ENCODE measurements at places on chromosomes 13 and 19. TPM values are rescaled to one million over a fixed set of nuclear protein-coding genes. Genes with fewer than 3 reads are reported as not detected.

The ZNF536 gene
- 8.9 TPM for total RNA-seq

The ZNF790 gene
- total RNA-seq: 7.0 TPM

The ZNF610 gene
- 2.6 TPM for total RNA-seq

The DMKN gene
- total RNA-seq: 456 TPM

The MBD3L2 gene
- not detected for total RNA-seq

The ADGRE3 gene
- 1.2 TPM for total RNA-seq

The MYH14 gene
- 38.4 TPM for total RNA-seq

The LILRB3 gene
- total RNA-seq: 4.2 TPM

Measured in skin of body (tissue), 3 donors.